ENCODE measurements at places on chromosomes 16 and 17.

GRCh38 chr16:48146710-48147109 lies 9.1 kb downstream of the ABCC12 start:
- DNase-seq = no peak

DNA sequence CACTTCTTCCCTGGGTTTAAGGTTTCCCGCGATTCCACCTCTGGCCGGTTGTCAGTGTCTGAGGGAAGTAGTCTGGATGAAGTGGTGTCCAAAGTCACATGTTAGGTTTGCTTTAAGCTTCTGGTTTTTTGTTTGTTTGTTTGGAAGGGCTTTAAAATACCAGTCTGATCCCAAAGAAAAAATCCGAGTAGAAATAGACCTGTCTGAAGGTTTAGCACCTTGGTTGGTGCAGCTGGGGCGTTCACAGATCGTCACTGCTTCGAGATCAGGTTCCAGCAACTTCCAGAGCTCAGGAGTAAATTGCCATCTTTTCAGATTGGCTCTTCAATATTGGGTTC lies 567 bp downstream of the TMEM97 start:
- DNase-seq = no peak

DNA sequence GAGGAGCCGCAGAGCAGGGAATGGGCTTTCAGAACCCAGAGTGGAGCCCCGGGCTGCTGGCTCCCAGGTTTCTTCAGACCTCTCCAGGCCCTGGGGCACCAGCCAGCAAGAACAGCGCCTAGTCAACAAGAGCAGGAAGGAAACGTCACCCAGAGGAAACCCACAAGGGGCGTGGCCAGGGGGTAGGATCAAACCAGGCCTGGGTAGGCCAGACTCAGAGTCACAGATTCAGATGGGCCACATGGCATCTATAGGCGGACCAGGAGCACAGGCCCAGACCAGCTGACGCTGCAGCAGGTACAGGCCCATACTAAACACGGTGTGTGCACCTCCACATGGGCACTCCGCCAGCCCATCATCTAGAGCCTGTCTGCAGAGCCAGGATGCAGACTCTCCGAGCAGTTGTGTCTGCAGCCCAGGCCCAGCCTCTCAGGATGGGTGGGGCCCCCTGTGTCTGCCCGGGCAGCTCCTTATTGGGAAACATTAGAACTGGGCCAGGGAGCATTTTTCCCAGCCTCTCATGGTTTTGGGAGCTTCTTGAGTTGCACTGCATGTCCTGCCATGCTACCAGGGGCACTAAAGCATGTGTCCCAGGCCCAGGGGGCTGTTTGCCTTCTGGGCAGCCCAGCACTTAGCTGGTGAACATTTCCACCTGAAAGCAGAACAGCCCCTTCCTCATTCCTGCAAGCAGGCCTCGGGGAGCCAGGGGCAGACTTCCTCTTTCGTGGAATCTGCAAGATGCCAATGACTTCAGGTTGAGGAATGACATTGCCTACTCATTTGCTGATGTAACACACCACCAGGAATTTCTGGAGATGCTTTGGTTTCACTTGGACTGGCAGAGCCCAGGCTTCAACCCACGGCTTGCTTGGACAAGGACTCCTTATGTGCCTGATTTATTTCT lies at the start of gene NLRP1:
NLRP1 (minus strand) TSS at position 127 of the 904 bp plus-strand sequence. CDS start 552 bp downstream, outside the sequence.
- peak; percentile 40 for DNase-seq

GRCh38 chr17:55414983-55415382 lies 6.7 kb downstream of the MMD start:
- no peak for DNase-seq

- no peak for DNase-seq
Measured at GRCh38 chr16:84042308-84042878, at the start of gene SLC38A8. Gene SLC38A8, minus strand, starts transcription at chr16:84042795. Its CDS starts 638 bp downstream, at chr16:84042157.

GRCh38 chr16:84562174-84562815 lies 55.6 kb downstream of the COTL1 start:
- no peak for DNase-seq

DNA sequence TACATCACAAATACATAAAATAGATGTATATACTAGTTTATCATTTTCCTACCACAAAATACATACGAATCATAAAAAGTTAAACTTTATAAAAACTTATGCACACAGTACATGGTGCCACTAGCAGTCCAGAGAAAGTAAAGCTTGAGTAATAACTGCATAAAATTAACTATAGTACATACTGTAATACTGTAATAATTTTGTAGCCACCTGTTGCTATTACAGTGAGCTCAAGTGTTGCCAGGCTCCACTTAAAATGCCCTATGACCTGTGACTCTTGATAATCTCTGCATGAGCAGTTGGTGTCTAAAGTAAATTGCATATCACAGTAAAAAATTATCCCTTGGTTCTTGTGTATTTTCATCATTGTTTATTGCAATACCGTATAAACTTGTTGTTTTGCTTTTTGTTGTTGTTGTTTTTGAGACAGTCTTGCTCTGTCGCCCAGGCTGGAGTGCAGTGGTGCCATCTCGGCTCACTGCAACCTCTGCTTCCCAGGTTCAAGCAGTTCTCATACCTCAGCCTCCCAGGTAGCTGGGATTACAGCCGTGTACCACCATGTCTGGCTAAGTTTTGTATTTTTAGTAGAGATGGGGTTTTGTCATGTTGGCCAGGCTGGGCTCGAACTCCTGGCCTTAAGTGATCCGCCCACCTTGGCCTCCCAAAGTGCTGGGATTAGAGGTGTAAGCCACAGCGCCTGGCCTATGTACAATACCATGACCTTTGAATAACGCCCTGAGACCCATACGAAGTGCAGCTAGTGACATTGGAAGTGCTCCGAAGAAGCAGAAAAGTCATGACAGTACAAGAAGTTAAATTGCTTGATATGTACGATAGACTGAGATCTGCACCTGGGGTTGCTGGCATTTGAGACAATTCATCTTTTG lies 6.6 kb downstream of the LUC7L3 start:
- no peak for DNase-seq

DNA sequence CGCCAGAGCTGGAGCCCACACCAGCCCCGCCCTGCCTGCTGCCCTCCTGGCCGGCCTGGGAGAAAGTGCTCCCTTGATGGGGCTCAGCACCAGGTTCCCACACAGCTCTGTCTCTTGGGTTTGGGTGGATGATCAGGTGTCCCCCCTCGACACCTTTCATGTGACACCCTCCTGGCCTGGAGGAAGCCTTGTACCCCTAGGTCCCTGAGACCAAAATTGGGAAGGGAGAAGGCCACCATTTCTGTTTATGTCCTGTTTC lies 19.4 kb upstream of the PLLP start:
- no peak for DNase-seq

- DNase-seq = no peak
Measured at GRCh38 chr17:42281571-42282096, 5.4 kb upstream of the STAT5B start.

GRCh38 chr17:74780443-74781238 lies 4.5 kb upstream of the NAT9 start:
- no peak for DNase-seq

DNA sequence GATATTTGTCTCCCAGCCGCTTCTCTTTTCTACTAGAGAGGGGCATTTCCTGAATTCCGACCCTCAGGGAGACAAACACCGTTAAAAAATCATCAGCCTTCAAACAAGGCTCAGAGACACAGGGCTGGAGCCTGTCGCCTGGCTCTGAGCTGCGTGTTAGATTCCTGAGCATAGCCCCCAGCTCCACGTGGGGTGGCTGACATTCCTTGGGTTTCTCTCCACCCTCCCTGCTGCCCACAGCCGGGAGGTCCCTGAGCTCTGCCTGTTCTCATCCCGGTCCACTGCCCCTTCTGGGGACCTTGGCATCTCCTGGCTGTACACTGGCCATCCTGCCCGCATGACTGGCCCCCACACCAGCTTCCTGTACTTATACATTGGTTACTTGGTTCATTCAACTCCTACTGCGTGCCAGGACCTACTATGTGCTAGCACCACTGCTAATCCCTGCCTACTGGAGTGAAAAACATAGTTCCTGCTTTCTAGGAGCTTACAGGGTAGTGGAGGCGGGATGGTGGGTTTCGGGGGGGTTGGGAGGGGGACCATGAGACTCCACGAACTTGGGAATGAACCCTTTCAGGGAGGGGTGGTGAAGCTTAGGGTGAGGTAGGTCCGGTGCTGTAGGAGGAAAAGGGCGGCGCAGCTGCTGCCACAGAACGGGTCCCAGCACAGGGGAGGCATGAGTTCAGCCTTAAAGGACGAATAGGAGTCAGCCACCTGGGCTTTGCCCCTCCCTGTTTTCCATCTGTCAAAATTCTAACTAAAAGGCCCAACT lies 52.1 kb upstream of the TMEM132E start:
- DNase-seq = no peak

DNA sequence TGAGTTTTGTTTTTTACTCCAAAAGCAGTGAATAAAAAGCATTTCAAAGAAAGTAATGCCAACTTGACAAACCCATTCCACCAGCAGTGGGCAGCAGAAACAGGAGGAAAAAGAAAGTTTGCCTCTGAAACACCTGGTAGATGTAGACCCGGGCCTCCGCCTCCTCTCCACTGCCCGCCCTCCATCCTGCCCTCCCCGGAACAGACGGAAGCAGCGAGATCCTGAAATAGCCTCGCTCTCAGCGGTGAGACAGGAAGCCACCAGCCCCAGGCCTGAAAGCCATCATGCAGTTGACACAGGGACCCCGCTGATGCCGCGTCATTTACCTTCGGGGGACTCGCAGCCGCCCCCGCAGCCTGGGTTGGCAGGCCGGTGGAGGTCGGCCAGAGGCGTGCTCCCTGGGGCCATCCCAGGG lies 67.8 kb downstream of the C16orf78 start:
- DNase-seq = no peak

GRCh38 chr17:65586899-65587298 lies 25.5 kb upstream of the AXIN2 start:
- no peak for DNase-seq

DNA sequence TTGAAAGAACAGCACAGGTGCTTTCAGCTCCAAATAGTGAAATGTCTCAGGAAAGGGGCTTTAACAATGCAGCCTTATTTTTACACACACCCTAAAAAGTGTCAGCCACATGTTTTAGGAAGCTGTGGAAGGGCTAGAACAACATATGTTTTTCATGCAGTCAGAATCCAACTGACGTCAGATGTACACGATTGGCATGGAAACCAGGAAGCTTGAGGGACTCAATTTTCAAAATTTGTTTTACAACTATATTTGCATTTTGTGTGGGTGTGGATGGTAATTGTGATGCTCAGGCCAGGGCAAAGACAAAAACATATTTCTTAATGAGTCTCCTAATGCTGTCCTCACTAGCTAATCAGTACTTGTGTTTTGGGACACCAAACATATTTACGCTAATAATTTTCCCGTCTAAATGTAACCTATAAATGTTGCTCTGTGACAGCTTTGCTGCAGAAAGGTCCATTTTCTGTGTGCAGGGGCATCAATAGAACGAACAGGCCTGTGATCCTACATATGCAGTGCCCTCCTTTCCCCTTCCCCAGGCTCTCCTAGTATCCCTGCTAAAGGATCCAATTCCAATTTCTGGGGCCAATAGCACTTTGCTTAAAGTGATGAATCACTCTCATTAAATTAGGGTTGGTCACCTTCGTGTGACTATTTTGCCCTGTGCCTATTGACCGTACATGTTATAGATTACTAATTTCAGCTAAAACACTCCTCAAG lies 434.0 kb upstream of the CDH5 start:
- DNase-seq = no peak

DNA sequence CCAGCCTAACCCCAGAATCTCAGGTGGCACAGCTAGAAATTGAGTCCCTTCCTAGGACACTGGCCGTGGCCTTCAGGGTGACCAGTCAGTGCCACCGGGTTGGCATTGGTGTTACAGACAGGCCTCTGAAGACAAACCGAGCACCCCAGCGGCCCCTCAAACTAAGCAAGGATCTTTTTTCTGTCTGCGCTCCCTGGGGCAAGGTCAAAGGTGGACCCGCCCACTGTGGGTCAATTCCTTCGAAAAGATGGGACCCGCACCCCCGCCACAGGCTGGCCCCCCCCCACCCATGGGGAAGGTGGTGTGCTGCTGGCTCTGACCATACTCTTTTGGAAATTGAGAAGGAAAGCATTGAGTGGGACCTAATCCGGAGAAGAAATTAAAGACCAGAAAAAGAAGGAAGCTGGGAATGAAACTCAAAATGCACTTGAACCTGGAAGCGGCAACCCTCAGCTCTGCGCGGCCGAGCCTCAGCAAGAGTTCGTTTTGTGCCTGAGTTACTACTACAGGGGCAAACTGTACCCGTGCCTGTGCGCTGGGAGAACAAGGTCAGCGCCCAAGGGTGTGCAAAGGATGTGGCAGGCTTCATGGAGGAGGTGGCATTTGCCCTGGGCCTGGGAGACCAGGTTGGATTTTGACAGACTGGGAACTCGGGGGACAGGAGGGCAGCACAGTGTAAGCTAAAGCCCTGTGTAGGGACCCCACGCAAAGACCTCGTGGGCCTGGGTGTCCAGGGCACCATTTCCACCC lies 20.4 kb downstream of the TMC6 start:
- DNase-seq = no peak

GRCh38 chr16:86892509-86892908 lies 314.2 kb downstream of the FOXL1 start:
- no peak for DNase-seq

DNA sequence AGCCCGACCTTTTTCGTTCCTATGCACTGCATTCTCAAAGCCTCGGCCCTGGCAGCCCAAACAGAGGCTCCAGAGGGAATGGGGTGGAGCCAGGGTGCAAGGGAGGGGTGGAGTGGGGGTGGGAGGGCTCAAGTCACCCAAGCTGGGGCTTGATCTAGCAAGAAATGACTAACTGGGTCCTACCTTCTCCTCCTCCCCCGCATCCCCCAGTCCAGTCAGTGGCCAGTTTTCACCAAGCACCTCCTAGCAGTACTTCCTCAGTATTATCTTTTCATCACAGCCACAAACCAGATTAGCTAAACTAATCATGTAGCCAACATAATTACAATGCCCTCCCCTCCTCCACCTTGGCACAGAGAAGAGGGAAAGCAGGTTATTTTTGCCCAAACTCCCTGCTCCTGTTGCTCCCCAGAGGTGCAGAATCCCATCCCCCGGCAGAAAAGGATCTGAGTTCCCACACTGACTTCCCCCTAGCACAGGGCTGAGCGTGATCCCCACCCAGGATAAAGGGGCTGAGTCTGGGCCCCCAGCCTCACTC lies 2.2 kb downstream of the JUP start:
- DNase-seq = no peak

DNA sequence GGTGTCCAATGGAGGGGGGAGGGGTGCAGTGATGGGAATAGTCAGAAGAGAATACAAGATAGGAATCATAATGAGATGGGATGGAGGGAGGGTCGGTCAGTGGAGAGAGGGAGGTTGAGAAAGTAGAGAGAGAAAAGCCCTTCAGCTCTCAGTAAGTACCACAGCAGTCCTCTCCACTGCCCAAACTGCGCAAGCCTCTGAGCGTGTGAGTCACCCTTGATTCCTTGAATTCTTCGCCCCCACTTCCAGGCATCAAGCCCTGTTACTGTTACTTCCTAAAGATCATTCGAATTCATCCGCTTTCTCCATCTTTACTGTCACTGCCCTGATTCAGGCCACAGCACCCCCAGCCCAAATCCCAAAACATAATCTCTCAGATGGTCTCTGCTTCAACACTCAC lies 2.5 kb downstream of the GUCY2D start:
- DNase-seq = no peak

DNA sequence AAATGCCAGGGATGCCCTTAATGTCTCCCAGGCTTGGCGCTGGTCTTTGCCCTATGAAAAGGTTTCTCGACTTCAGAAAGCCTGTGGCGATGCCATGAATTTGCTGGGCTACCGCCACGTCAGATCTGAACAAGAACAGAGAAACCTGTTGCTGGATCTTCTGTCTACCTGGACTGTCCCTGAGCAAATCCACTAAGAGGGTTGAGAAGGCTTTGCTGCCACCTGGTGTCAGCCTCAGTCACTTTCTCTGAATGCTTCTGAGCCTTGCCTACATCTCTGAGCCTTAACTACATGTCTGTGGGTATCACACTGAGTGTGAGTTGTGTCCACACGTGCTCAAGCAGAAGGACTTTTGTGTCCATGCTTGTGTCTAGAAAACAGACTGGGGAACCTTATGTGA lies 11.4 kb downstream of the CHST4 start:
- no peak for DNase-seq

Data from SK-N-MC (cell line).